ENCODE measurements at places on chromosomes 1 and 21. TPM values are rescaled to one million over a fixed set of nuclear protein-coding genes. Genes with fewer than 3 reads are reported as not detected.

SAMD11 gene
- not detected for total RNA-seq

RAB7B gene
- not detected for total RNA-seq

CFAP410 gene
- total RNA-seq, result 15.5 TPM

DNA sequence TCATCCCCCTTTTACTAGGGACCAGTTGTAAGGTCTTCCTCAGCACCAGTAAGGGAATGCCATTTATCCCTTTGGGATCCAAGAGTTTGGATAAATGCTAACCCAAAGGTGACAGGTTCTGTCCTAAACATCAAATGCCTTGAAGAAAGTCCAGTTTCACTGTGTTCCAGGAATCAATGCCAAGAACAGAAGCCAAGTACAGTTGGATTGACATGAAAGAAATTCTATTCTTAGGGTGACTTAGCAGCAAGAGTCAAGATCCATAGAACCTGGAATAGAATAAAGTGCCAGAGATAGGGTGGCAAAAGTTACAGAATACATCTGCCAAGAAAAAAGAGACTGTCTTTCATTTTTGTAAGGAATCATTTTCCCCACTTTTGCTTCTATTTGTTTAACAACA, 94.9 kb upstream of the ADAMTS5 start:
- H3K4me3 ChIP-seq, result no peak overlapping the region
- H3K36me3 ChIP-seq, result no peaks in the 10 kb centered on the region
- H3K27ac ChIP-seq, result no peak overlapping the region
- no peaks in the 10 kb centered on the region for H3K27me3 ChIP-seq

GRCh38 chr1:159925719-159926078, 392 bp upstream of the TAGLN2 start:
- DNase-seq, result no peak
- peak overlapping the region; percentile 100 for H3K4me3 ChIP-seq
- peaks cover 30% of the 10 kb centered on the region for H3K4me1 ChIP-seq
- H3K36me3 ChIP-seq, result peaks cover 33% of the 10 kb centered on the region
- H3K27ac ChIP-seq, result peak overlapping the region; percentile 98
- no peaks in the 10 kb centered on the region for H3K27me3 ChIP-seq

GRCh38 chr1:155079210-155079486, 511 bp downstream of the EFNA3 start:
- peaks cover 56% of the 10 kb centered on the region for H3K4me1 ChIP-seq
- DNase-seq, result no peak
- no peaks in the 10 kb centered on the region for H3K36me3 ChIP-seq
- peak overlapping the region; percentile 13 for H3K4me3 ChIP-seq
- no peak overlapping the region for H3K27ac ChIP-seq

Data from activated CD4-positive, alpha-beta memory T cell treated with anti-CD3 and anti-CD28 coated beads, Interleukin-2, amount 10 ng/mL, durations not matched to agents 7 days and 5 days (primary cell).